Esophagus squamous epithelium (tissue), 5 donors: ENCODE measurements at places on chromosomes 7 and 10.

- no peaks in the 10 kb centered on the region for H3K36me3 ChIP-seq
- no peak overlapping the region for H3K4me3 ChIP-seq
- no peak overlapping the region for H3K27ac ChIP-seq
- no peaks in the 10 kb centered on the region for H3K4me1 ChIP-seq
These were observed 1039.7 kb downstream of the NRG3 start for GRCh38 chr10:82914655-82915136.

DNA sequence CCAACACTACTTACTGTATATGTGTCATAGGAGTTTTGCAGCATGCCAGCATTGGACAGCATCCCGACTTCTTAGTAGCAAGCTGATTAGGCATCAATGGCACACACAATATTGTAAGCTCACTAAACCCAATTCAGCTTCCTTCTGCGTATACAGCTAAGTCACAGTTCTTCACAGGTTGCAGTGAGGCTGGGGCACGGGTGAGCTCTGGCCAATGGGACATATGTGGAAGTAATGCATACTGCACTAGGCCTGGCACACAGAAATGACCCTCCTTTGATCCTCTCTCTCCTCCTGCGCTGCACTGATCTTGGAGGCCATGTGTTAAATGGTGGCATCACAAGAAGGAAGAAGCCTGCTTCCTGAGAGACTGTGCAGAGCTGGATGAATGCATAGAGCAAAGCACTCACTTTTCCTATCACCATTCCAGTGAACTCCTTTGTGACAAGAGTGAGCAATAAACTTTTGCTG, 11.9 kb downstream of the RAB11FIP2 start:
- no peak for DNase-seq
- H3K27ac ChIP-seq: no peak overlapping the region
- no peaks in the 10 kb centered on the region for H3K27me3 ChIP-seq
- no peaks in the 10 kb centered on the region for H3K36me3 ChIP-seq
- no peak overlapping the region for H3K4me3 ChIP-seq
- H3K4me1 ChIP-seq: no peaks in the 10 kb centered on the region

- no peak for DNase-seq
- H3K27ac ChIP-seq: no peak overlapping the region
- no peaks in the 10 kb centered on the region for H3K4me1 ChIP-seq
These were observed 542.4 kb downstream of the ACTR3B start for GRCh38 chr7:153301936-153302335.

DNA sequence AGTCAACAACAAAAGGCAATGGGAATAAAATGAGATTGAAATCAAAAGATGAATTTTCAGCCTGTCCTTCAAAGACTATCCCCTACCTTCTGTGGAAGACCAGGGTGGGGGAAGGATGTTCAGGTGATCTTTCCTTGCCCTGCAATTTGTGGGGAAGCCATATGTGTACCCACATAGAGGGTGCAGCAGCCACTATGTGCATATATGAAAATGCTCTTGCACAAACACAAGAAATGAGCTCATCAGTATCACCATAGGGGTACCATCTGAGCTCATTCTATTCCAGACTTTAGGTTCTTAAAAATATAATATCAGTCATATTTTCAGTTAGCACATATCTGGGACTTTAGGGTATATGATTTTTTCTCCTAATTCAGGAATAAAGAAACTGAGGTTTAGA, 17.7 kb downstream of the GIMAP5 start:
- peak overlapping the region; percentile 18 for H3K27ac ChIP-seq
- no peak overlapping the region for H3K4me3 ChIP-seq
- no peaks in the 10 kb centered on the region for H3K36me3 ChIP-seq
- H3K27me3 ChIP-seq: no peaks in the 10 kb centered on the region
